ENCODE measurements at places on chromosomes 16 and 17.

DNA sequence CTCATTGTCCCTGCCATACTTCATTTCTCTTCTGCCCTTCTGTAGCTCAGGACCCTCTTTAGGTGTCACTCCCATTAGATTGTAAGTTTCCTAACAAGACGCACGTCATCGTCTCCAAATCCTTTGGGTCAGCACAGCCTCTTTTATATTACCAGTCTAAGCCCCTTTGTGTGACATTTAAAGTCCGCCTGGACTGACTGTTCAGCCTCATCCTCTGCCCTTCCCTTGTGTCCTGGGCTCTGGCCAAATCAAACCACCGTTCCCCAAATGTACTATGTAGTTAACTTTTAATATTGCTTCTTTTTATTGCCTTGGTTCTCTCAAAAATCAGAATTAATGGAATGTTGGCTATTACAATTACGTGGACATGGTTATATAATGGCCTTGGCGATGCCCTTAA lies 38.2 kb downstream of the PITPNC1 start:
- no peak for DNase-seq

GRCh38 chr17:50050431-50051032 lies 5.4 kb upstream of the ITGA3 start:
- DNase-seq, result no peak

DNA sequence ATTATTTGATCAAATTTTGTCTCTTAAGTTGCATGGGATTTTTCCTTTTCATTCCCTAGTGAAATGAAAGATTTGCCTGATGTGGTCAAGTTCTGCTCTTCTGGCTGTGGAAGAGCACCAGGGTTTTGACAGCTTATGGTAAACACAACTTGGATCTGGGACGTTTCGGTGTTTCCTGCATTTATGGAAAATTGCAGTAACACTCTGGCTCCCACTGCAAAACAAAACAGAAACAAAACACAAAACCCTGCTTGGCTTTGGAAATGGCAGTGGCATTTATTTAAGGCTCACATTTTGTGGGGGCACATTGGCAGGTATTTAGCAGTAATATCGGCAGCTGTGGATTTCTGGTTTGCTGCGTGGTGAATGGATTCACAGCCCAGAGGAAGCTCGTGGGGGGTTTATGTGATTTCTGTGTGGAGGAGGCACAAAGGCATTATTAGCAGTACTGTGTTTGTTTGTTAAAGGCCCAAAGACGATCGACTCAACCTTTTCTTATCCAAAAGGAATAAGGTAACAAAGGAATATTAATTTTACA lies 377.8 kb downstream of the SNX29 start:
- DNase-seq, result no peak

DNA sequence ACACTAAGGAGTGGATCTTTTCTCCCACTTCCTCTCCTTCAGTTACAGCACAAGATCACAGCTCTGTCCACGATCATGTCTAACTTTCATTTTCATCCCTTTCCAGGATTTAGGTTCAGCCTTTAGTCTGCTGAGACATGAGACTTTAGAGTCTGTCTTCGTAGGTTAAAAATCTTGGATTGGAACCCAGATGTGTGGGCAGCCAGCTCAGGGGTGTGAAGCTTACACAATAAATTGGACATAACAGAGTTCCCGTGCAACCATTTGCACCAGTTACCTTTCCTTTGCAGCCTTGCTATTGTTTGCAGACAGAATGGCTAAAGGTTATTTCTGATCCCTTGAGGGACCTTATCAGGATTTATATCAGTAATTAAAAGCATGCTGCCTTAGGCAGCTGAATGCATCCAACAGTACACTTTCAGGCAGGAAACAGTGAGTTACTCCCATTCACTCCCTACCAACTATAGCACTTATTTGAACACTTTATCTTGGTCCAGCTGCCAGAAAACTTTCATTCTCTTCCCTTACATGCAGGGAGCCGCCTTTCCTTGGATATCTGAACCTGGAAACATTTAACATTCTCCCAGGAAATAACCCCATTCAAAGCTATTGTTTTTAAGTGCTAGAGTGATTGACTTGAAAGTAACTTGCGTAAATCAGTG lies 87.3 kb downstream of the TMEM100 start:
- no peak for DNase-seq

GRCh38 chr16:11398136-11398535 lies 52.9 kb downstream of the RMI2 start:
- peak; percentile 21 for DNase-seq

GRCh38 chr17:58402679-58403078 lies 14.7 kb downstream of the RNF43 start:
- DNase-seq, result no peak

GRCh38 chr16:59148056-59148768 lies 414.1 kb upstream of the GOT2 start:
- no peak for DNase-seq

DNA sequence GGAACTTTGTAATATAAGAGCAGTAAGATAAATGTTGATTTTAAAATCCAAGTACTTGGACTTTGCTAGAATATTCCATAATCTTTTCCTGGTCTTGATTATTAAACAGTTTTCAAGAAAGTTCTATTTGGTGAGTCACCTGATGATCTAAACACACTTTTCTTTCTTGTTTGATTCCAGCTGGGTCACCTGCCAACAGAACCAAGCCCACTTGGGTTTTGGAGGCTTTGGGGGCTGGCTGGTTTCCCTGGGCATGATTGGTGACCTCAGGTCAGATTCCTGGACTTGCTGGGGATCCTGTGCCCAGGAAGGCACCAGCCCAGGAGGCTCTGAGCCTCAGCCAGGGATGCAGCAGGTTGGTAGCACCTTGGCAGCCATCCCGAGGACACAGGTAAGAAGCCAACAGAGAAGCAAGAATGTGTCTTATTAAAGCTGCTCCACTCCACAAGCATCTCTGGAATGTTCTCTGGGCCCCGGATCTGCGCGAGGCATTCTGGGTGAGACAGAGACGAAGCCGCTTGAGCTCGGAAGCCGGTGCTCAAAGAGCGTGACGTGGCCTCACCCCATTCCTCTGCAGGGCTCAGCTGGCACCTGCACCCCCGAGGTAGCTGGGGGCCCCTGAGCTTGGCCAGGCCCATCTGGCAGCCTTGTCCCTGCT lies 3.1 kb upstream of the TEX19 start:
- DNase-seq, result no peak

GRCh38 chr17:27569884-27570577 lies 61.0 kb upstream of the LGALS9 start:
- DNase-seq, result no peak

DNA sequence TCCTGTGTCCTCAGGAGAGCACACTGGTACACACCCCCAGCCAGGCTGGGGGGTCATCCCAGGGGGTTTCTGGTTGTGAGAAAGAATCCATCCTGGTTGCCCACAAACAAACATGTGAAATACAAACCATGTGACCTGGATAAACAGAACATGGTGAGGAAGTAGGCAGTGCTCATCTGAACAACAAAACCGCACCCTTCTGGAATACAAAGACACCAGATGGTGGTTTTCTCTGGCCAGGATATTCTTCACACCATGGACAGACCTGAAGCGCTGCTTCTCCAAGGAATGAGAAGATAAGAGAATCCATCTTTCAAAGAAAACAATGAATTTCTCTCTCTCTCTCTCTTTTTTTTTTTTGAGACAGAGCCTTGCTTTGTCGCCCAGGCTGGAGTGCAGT lies 302.3 kb downstream of the SLC39A11 start:
- DNase-seq, result no peak

DNA sequence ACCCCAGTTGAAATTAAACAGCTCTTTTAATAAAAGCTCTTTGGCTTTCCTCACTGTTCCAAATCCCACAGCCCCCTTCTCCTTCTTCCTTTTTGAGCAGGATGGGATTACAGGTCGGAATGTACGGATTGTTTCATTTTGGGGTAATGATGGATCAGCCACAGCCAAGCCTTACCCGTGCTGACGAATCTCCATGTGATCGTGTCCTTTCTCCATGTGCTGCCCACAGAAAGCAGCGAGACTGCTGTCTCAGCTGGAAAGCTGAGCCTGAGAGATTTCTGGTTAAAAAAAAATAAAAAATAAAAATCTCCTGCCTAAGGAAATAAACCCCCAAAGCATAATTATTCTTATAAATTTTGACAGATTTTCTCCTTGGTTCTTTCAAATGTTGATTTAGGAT lies 276.6 kb downstream of the CPPED1 start:
- DNase-seq, result no peak

- no peak for DNase-seq
These were observed 60.6 kb downstream of the BCAS3 start for GRCh38 chr17:60738287-60738686.

GRCh38 chr17:44005527-44006271 lies 1.3 kb downstream of the NAGS start:
- DNase-seq, result no peak

DNA sequence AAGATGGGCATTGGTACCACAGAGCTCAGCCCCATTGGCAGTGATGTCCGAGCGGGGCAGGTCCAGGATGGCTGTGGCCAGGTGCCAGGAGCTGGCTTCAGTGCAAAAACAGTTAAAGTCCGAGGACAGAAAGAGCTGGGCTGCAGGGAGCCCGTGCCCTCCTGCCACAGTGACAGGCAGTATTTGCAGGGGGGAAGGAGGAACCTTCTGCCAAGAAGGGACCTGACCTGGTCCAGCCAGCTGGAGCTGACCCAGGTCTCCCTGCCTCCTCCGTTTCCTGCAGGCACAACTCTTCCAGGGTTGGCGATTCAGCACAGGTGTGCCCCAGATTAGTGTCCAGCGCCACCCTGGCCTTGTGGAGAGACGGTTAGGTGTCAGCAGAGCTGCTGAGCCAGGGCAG lies 199.0 kb downstream of the ENGASE start:
- DNase-seq, result no peak
